8988T (cell line): ENCODE measurements at places on chromosomes 7 and 10.

GRCh38 chr7:121610243-121610642, 214.1 kb upstream of the FAM3C start:
- no peak for DNase-seq

- no peak for DNase-seq
Measured at GRCh38 chr10:24091256-24091655, 117.7 kb upstream of the KIAA1217 start.

- no peak for DNase-seq
Measured at GRCh38 chr7:22842383-22842941, 19.8 kb upstream of the TOMM7 start.

GRCh38 chr10:5467207-5467535, 32.2 kb downstream of the CALML5 start:
- DNase-seq = no peak

GRCh38 chr7:131544449-131545301, 11.8 kb downstream of the PODXL start:
- DNase-seq = no peak

- DNase-seq = no peak
Measured at GRCh38 chr10:126588024-126588423, 82.5 kb downstream of the C10orf90 start.

DNA sequence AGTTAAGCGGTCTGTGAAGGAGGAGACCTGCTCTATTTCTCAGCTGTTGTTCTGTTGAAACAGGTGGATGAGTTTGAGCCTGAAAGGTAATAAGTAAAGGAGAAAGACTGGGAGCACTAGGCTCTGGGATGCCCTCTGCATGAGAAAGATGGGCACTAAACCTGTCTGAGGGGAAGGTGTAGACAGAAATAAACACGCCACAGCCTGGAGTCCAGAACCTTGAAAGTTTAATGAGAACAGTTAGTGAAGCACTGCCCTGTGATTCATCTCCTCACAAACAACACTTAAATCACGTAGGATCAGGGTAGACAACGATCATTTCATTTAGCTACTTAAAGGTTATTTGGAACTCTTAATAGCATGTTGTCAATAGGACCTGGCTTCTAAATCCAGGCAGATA, 193.1 kb downstream of the PHTF2 start:
- no peak for DNase-seq

DNA sequence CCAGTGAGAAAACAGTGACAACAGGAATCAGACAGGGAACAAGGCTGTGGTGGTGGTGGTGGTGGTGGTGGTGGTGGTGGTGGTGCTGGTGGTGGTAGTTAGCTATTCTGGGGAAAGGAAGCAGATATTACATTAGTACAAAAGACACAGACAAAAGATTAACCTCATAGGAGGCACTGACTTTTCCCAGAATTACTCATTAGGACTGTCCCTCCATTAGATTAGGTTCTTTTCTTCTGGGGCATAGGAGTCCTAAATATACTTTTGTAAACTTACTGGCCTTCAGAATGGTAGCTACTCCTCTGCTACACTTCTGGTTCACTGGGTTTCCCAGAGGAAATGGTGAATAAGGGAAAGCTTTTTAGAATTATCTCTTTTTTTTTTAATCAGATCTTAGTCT, 156.6 kb upstream of the SEMA3D start:
- DNase-seq = no peak

GRCh38 chr7:50369143-50370026, 64.9 kb downstream of the IKZF1 start:
- DNase-seq = no peak

GRCh38 chr10:125112697-125113494, 47.5 kb downstream of the CTBP2 start:
- no peak for DNase-seq

DNA sequence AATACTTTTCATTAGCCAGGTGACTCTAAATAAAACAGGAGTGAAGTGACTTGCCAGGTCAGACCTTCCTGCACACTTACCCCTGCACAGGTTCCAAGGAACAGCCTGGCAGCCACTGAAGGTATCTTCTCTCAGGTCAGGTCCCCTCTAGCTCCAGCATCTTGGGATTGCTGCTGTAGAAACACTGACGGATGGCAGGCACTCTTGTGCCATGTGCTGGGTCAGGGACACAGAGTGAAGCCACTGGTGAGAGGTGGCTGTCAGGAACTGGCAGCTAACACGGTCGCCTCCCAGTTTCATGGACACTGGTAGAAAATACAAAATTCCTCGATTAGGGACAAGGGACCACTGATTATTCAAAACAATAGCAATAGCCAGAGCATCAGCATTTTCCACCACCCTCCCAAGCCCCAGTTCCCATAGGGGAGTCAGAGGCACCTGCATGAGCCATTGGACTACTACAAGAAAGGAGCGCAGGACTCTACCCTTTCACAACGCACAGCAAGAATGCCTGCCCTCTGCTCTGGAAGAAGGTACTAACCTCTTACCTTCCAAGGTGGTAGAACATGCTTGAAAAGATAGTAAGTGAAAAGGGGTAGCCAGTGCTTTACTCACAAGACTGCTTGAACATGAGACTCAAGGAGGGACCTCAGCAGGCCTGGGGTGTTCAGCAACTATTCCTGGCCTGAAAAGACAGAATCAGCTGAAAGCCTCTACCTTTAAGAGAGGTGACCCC, 5.1 kb upstream of the MYO1G start:
- no peak for DNase-seq

- DNase-seq = no peak
Measured at GRCh38 chr7:114789871-114790311, 132.0 kb upstream of the MDFIC start.

DNA sequence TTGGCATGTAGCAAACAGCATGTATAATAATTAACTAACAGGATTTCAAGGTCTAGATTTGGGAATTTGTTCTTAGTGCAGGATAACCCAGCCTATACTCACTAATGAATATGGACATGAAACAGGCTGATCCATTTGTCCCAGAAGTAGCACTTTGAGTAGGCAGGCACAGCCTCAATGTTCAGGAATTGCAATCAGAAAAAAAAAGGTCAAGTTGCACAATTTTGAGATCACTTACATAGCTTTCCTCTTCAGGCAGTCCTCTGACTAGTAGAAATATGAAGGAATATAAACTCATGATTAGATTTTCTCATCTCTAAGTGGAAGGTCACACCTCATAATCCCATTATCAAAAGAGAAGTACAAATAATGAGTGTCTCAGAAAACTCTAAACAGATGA, 921.4 kb upstream of the CELF2 start:
- DNase-seq = no peak

- DNase-seq = no peak
Measured at GRCh38 chr10:80506836-80507487, 30.7 kb upstream of the SH2D4B start.

DNA sequence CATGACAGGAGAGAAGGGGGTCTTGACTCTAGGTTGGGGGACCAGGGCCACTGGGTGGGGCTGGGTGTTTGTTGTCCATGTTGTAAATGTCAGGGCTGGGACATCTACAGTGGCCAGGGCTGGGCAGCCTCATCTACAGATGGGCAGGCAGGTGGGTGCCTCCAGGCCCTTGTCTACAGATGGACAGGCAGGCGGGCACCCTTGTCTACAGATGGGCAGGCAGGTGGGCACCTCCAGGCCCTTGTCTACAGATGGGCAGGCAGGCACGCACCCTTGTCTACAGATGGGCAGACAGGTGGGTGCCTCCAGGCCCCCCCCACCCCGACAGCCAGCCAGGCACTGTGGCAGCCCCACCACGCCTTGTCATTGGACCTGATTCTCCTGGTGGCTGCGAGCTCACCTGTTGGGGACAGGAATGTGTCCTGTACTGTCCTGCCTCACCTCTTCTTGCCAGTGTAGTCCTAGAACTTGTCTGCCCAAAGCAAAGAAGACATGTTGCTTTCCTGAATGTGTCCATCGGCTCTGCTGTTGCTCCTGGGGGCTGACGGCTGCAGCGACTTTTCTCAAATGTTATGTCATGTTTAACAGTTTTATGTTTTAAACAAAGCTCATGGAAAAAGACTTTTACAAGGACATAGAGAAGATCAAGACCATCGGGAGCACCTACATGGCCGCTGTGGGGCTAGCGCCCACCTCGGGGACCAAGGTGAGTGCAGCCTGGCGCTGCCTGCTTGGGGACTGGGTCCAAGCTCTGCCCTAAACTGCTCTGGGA, 129.9 kb downstream of the ADCY1 start:
- DNase-seq = no peak

DNA sequence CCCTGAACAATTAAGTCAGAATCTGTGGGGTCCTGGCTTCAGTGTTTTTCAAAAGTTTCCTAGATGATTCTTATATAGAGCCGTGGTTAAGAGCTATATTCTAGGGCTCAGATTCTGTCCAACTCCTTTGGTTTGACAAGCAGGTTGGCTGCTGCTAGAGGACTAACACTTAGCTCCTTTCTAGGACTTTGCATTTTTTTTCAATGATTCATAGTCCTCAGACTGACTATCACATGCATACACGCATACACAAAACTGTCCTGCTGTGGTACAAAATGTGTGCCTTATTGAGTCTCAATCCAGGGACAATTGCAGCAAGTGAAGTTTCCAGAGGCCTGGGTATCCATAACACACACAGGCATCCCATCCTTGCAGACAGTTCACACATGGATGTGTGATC, 392.0 kb downstream of the NRG3 start:
- no peak for DNase-seq

GRCh38 chr7:42739638-42740037, 172.2 kb downstream of the C7orf25 start:
- DNase-seq = no peak

- peak; percentile 13 for DNase-seq
Measured at GRCh38 chr7:80135309-80136104, 876 bp downstream of the GNAI1 start.

DNA sequence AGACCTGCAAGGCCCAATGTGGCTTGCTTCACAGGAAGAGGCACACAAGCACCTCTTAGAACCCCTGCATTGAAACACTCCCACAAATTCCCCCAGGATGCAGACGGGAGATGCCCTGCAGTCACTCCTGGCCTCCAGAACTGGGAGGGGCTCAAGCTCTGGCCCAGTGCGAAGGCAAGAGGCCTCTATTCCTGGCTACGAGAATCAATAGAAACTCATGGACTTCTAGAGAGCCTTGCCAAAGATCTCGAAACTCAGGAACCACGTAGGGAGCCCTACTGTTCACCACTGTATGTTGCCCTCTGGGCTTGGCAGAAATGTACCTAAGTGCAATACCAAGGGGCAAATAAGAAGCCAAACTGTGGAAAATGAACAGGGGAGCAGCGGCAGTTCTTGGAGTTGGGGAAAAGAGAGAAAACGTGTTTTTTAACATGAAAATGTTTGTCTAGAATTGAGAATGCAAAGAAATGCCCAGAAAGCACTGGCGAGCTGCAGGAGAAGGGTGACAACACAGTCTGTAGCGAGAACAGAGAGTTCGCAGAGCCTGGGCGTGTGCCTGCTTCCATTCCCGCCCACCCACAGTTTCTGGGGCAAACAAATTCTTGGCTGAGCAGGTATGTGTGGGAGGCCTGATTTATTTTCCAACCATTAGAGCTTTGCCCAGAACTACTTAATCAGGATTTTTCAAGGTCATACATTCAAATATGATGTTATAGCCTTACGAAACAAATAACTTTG, 260.5 kb upstream of the KLF14 start:
- no peak for DNase-seq

DNA sequence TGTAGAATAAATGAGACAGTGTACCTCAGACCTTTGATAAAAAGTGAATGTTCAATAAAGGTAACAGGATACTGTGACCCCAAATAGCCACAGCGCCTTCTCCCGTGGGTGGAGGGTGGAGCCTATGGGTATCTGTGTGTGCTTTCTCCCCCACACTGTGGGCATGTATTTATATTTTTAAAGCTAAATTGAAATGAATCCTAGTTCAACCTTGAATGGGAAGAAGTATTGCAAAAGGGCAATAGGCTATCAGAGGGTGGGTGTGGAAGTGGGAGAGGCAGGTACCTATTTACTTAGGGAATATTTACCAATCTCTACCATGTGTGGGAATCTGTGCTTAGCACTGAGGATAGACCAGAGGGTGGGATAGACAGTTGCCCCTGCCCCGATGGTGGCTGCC, 68.9 kb downstream of the PFKFB3 start:
- no peak for DNase-seq

DNA sequence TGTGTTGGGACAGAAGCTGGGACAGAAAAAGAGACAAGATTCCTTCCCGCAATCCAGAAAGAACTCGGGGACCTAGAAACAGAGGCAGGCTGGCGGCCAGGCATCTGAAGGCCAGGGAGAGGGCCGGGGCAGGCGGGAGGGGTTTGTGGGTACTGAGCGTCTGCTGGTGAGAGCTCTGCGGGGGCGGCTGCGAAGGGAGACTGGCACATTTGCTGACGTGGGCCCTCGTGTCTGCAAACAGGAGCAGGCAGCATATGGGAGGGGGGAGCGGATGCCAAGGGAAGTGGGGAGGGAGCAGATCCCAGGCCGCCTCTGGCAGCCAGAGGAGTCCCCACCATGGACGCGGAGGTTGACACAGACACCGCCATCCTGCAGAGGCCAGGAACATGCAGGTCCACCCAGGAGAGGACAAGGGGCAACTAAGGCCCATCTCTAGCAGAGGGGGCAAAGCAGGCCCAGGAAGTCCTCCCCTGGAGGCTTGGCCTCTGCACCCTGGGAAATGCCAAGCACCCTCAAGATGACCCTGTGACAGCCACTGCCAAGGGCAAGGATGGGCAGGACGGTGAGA, 32.2 kb downstream of the KCNH2 start:
- DNase-seq = no peak

DNA sequence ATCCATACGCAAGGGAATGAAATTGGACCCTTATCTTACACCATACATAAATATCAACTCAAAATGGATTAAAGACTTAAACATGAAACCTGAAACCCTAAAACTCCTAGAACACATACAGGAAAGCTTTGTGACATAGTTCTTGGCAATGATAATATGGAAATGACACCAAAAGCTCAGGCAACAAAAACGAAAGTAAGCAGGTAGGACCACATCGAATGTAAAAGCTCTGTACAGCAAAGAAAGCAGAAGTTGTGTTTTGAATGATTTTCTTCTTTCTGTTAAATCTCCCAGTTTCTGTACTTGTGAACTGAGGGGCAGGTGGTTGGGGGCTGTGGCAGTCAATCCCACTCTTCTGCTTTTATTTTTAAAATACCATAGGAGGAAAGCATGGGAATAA, 368.4 kb upstream of the PODXL start:
- DNase-seq = no peak

DNA sequence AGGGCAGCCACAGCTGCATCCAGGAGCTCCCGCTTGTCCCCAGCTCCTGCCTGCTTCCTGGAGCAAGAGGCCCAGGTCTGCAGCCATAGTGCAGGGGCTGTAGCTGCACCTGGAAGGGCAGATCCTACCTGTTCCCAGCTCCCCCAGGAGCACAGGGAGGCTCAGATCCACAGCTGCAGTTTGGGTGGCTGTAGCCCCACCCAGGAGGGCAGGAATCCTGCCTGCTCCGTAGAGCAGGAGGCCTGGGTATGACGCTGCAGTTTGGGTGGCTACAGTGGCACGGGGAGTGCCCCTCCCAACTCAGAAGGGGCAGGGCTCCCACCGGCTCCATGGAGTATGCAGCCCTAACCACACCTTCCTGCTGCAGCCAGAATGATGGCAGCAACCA, 26.7 kb upstream of the CDCA7L start:
- no peak for DNase-seq

- DNase-seq = no peak
Measured at GRCh38 chr10:19705250-19705649, 111.0 kb upstream of the PLXDC2 start.
